Stimulated activated CD8-positive, alpha-beta memory T cell treated with anti-CD3 and anti-CD28 coated beads, Interleukin-4, amount 100 ng/mL, for 24 hours (primary cell): ENCODE measurements at places on chromosomes 12 and 14.
A peak's percentile ranks its signal among the peaks of the same experiment; 100 is the strongest.

- no peak for DNase-seq
Observed at GRCh38 chr12:76318773-76319594, 29.2 kb downstream of the BBS10 start.

GRCh38 chr12:82378997-82379396, 20.7 kb downstream of the METTL25 start:
- DNase-seq = no peak

- no peak for DNase-seq
Observed at GRCh38 chr12:71664411-71665089, 449 bp downstream of the THAP2 start.

GRCh38 chr14:104689109-104689880, at the start of gene INF2:
INF2 (plus strand) TSS chr14:104689618; CDS start chr14:104701366, 11,748 bp downstream.
- no peak for DNase-seq

GRCh38 chr12:131855521-131856142, 27.4 kb downstream of the MMP17 start:
- DNase-seq = no peak

DNA sequence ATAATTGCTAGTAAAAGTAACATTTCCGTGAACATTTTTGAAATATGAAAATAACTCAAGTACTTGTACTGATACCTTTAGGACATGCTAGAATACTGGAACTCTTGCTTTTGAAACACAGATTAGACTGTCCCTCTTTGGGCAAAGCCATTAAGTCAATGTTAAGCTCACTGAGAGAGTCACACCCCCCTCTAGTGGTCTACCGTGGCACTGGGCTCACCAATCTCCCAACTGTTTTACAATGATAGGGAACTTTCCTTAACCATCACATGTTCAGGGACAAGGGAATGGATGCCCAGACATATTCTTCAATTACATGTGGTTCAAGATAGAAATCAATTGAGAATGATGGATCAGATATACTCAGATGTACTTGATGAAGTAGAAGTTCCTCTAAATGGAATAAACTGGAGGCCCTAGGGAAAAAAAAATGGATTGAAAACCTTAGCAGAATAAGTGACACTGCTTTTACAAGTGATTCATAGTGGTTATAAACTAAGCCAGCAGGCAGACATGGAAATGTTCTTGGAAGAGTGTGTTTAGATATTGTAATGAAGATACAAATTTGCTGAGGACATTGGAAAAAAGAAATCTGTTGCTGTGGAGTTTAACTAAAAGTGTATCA, 17.8 kb downstream of the NANOG start:
- peak; percentile 52 for DNase-seq

DNA sequence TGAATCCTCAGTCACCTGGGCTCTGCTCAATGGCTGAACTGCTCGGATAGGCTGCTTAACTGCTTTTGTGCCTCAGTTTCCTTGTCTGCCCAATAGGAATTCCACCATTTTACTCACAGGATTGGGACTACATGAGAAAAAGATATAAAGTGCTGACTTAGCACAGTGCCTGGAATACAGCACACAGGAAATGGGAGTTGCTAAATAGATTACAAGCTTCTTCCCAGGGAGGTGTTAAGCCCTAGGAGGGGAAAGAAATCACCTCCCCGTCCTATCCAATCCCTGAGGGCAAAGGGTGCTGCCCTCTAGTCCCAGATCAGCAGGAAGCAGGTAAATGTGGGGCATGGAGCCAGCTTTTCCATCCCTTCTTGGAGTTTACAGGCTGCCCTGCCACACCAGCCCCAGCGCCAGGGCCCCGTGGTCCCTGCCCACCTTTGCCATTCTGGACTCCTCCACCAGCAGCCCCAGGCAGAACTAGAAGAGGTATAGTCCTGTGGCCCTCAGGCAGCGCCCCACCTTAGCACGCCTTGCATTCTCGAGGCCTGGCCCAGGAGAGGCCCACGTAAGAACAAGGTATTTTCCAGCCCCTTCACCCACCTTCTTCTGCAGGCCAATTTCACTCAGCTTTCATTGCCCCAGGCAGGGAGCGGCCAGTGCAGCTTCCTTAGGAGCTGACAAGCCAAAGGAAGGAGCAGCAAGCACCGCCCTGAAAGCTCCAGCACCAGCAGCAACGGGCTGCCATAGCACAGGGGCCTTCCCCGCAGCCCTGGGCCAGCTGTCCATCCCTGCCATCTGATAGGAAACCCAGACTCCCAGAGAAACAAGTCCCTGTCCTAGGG, 28.8 kb upstream of the RPLP0 start:
- no peak for DNase-seq

DNA sequence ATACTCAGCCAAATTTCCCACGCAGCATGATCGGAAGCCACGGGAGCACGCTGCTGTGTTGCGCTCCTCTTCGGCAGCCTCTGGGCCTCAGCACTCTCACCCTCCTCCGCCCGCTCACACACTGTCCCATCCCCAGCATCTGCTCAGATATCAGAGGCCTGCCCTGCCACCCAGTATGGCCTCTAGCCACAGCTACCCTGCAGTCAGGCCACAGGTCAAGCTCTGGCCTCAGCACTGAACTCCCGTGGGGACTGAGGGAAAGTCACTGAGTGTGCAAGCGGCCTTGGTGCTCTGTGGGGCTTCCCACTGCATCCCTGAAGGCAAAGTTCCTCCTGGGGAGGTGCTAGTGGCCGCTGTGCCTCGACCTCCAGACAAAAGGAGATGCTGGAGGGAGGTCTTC, 2.0 kb downstream of the KRT77 start:
- DNase-seq = no peak

DNA sequence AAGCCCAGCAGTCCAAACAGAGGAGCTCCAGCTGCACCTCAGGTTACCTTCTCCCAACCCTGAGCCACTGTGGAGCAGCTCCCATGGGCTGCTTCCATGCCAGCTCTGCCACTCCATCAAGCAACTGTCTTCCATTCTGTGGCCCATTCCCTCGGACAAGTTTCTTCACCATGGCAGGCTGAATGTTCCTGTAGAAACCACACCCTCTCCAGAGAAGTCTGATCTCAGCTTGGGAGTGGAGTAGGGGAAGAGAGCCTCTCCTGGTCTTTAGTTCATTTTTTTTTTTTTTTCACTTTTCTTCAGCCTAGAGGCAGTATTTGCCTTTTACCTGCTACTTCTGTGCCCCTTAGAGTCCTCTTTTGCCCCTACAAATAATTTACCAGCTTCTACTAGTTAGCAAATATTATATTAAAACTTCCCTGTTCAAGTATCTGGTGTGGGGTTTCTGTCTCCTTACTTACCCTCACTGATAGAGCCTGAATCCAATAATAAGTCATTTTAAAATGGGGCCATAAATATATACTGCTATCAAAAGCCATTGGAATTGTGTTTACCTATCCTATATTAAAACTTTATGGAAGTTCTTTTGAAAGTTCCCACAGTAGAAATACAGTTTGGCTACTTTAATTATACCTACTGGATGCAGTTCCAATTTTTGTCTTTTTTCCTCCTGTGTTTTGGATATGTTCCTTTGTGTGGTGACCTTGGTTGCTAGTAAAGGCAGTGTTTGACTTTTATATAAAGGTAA, 11.7 kb upstream of the SLC17A8 start:
- no peak for DNase-seq

GRCh38 chr14:61566537-61567225, 128.6 kb upstream of the HIF1A start:
- DNase-seq = no peak

DNA sequence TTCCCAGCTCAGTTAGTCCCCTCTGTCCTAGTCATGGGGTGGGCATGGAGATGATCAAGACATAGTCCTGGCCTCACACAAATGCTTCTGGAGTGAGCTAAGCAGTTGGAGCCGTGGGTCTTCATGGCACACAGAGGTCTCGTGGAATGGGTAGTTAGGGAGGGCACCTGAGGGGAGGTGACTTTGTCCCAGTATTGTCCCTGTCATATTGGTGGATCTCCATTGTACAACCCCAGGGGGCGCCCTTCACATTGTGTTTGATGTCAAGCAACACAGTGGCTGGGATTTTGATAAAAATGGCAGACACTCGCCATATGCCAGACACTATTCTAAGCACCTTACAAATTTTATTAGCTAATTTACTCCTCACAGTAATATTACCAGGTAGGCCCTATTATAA, 175.4 kb upstream of the LHX5 start:
- no peak for DNase-seq

- no peak for DNase-seq
Observed at GRCh38 chr12:43621262-43621661, 69.3 kb upstream of the ADAMTS20 start.

- no peak for DNase-seq
Observed at GRCh38 chr12:108342985-108343384, 3.9 kb upstream of the CMKLR1 start.

- no peak for DNase-seq
Observed at GRCh38 chr12:116336542-116337065, 59.1 kb upstream of the MED13L start.

DNA sequence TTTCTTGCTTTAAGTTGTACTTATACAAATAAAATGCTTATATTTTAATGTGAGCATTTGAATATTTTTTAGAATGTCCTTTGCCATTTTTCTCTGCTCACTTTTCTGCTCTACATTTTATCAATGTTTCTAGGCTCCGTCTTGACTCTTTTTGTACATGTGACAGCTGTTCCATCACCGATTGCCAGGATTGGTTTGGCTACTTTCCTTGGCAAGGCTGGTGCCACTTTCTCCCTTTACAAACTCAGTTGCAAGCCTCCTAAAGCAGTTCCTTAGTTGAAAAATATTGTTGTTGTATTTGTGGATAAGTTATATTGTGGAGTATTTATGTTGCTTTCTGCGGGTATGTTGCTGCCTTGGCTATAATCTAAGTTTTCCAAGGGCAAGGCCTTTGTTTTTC, 63.4 kb downstream of the DACT1 start:
- no peak for DNase-seq

- peak; percentile 36 for DNase-seq
Observed at GRCh38 chr14:104800771-104801519, at the start of gene ZBTB42. ZBTB42 (plus strand) TSS chr14:104801101; CDS start chr14:104801198, 97 bp downstream.

- no peak for DNase-seq
Observed at GRCh38 chr12:46676797-46677520, 148.8 kb downstream of the SLC38A4 start.

- peak; percentile 41 for DNase-seq
Observed at GRCh38 chr14:74257078-74257940, 18.1 kb downstream of the VSX2 start.

- no peak for DNase-seq
Observed at GRCh38 chr14:81062816-81063215, 107.4 kb downstream of the TSHR start.

DNA sequence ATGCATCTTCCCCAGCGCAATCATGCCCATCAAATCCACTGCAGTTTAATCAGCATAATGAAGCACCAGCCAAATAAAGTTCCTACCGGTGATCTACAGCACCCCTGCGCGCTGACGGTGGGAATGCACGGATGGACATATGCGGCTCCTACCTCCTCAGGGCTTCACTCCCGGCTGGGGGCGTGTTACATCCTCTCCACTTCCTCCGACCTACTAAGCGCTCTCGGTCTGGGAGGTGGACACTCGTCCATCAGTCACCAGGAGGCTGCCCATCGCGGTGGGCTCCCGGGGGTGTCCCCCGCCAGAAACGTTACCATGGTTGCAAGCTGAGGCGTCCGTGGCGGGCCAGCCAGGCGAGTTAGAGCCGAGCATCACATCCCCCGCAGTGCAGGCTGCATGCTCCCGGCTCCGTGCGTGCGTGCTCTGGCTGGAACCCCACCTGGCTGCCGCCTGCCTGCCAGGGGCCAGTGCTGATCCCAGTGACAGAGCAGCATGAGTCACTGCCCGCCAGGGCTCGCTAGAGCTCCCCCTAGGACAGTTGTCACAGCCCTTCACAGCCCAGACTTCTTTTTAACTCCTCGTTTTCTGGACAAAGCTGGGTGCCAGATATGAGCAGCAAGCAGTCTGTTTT, 73.0 kb downstream of the CIT start:
- no peak for DNase-seq

DNA sequence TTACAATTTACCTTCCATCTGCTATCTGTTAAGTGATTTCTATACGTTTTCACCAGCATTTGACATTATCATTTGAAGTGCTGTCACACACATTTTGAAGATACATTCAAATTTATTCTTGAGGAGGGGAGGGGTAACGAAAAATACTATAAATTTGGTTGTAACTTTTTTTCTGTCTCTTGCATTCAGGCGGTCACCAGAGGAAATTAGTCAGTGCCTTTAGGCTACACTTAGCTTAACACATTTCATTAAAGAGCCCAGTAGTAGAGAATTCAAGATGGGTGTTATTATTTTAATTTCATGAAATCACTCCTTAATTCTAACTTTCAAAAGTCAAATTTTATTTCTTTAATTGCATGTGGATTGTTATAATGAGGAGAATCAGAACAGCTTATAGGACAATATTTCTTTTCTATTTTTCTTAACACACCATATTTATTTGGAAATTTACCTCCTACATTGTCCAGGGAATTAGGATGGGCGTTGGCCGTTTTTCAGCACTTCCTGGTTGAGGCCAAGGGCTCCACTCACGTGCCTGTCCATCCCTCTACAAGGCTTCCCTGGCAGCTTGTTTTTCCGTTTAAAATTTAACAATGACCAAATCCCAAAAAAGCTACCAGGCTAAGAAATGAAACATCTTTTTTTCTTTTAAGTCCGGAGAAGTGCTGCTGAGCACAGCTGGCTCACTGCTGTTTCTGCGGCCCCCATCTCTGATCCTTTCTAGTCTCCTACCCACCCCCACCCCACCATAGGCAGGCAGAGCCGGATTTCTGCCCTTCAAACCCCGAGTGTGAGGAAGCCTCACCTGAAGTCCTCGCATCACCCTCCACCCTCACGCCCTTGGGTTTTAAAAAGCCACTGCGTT, 1.1 kb upstream of the FAR2 start:
- no peak for DNase-seq

GRCh38 chr12:98403385-98403784, 112.0 kb upstream of the TMPO start:
- no peak for DNase-seq

DNA sequence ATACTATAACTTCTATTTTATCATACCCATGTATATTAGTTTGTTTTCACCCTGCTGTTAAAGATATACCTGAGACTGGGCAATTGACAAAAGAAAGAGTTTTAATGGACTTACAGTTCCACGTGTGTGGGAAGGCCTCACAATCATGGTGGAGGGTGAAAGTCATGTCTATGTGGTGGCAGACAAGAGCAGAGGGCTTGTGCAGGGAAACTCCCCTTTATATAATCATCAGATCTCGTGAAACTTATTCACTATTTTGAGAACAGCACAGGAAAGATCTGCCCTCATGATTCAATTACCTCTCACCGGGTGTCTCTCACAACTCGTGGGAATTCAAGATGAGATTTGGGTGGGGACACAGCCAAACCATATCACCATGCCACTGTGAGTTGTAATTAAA, 135.8 kb downstream of the SYNE2 start:
- DNase-seq = no peak

- DNase-seq = no peak
Observed at GRCh38 chr12:68798882-68799234, 9.1 kb upstream of the MDM2 start.

- no peak for DNase-seq
Observed at GRCh38 chr12:47147739-47148138, 68.0 kb upstream of the AMIGO2 start.

- DNase-seq = no peak
Observed at GRCh38 chr12:34219046-34219770, 196.9 kb downstream of the ALG10 start.

DNA sequence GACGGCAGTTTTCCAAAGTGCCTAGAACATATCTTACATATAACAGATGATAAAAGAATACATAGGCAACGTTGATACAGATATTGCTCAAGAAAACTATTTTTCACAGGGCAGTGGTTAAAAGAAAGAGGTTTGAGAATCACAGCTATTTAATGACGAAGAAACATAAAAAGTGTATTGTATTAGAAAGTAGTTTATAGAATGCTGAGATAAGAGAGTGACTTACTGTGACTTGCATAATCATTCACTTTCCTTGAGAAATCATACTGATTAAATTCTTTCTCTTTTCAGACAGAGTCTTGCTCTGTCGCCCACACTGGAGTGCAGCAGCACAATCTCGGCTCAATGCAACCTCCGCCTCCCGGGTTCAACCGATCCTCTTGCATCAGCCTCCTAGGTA, 57.7 kb downstream of the PPP1R12A start:
- DNase-seq = no peak
